ENCODE measurements at places on chromosomes 16 and 17. TPM values are rescaled to one million over a fixed set of nuclear protein-coding genes. Genes with fewer than 3 reads are reported as not detected.
A peak's percentile ranks its signal among the peaks of the same experiment; 100 is the strongest.

GRCh38 chr17:72466606-72467005 is 345.8 kb downstream of the SOX9 start:
- DNase-seq = no peak

GRCh38 chr16:50166511-50167500 is 13.7 kb downstream of the TENT4B start:
- DNase-seq = no peak

DNA sequence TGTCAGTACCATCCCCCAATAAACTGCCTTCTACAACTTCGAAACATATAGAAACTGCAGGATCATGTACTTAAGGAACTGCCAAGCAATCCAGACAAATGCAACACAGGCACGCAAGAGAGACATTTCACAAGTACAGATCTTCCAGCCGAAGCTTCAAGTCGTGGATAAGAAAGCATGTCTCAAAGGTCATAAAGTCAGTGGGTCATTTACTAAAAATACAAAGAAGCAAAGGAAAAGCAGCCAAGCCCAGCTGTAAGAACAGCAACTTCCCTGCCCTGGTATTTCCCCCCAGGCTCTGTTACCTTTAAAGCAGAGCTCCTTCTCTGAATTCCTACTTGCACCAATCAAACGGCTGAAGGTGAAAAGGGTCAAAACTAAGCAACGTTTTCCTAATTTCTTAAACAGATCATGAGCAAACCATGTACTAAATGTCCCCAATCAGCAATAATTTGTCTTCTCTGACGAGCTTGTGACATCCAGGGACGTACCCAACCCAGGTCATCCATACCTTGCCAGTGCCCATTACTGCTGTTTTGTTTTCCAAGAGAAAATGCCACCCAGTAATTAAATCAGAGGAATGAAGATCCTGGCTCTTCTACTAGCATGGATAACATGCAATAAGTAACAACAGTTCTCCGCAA is 1.7 kb downstream of the AKTIP start:
- no peak for DNase-seq

GRCh38 chr16:88308441-88309173 is 74.2 kb upstream of the ZNF469 start:
- DNase-seq = no peak

GRCh38 chr17:77618173-77618572 is 340.3 kb upstream of the TNRC6C start:
- no peak for DNase-seq

The PLA2G10 gene
- not detected for total RNA-seq

GRCh38 chr16:53053967-53054669 is 673 bp upstream of the CHD9 start:
- no peak for DNase-seq

GRCh38 chr17:39212195-39212810 is 12.2 kb downstream of the RPL19 start:
- DNase-seq = no peak

DNA sequence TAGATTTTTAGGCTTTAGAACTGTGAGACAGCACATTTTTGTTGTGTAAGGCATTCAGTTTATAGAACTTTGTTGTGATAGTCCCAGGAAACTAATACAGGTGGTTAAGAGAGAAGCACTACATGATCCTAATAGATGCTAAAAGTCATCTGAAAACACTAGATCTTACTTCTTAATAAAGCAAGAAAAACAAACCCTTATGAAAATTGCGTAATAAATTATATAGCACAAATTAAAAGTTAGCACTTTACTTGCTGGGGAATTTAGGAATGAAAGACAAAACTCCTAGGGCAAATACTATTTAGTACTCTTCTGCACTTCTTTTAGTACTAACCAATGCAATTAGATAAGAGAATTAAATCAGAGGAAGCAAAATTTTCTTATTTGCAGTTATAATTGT is 163.3 kb upstream of the SHISA6 start:
- DNase-seq = no peak

The PERCC1 gene
- total RNA-seq = not detected

DNA sequence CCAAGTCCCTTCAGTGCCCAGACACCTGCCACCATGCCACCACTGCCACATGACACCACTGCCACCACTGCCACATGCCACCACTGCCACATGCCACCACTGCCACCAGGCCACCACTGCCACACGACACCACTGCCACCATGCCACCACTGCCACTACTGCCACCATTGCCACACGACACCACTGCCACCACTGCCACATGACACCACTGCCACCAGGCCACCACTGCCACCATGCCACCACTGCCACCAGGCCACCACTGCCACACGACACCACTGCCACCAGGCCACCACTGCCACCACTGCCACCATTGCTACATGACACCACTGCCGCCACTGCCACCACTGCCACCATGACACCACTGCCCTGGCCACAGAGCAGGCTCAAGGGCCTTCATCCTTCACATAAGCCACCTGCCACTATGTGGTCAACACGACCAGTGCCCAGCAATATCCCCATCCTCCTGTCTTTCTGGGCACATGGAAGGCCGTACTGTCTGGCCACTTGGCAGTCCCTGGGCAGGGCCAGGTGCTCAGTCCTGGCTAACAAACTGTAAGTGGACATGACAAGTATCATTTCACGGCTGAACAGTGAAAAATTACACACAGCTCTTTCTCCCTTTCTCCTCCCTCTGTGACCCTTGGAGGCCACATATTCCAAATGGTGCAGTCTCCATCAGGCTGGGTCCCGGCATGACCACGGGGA is 33.1 kb downstream of the ABR start:
- no peak for DNase-seq

- peak; percentile 40 for DNase-seq
Measured at GRCh38 chr17:43906951-43907424, 348 bp downstream of the MPP2 start.

The SSTR5 gene
- not detected for total RNA-seq

DNA sequence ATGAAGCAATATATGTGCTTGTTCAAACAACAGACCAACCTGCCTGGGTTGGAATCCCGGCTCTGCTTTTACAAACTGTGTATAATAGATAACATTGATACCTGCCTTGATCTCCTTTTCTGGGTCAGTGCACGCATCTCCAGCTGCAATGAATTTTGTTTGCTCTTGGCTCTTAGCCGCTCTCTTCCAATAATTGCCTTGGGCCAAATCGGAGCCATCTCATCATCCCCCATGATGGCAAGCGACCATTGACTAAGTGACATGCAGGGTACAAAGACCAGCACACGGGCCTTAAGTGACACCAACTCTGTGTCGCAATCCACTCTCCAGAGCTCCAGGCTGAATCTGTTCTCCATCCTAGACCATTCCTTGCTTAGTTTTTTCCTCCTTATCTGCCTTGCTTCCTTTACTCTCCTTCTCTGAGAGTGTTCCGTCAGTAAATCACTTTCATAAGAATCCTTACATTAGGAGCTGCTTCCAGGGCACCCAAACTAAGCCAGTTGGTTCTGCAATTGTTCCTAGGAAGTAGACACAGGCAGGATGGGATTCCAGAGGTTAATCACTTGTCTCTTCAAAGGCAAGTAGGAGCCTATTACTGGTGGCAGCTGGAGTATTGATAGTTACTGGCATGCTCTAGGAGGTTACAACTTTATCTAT is 134.2 kb downstream of the ABCA8 start:
- DNase-seq = no peak

- DNase-seq = no peak
Measured at GRCh38 chr17:76683921-76684745, 26.6 kb downstream of the MXRA7 start.

The CACNG1 gene
- total RNA-seq = under 0.01 TPM

The SPHK1 gene
- 1.6 TPM for total RNA-seq

The CHST4 gene
- not detected for total RNA-seq

GRCh38 chr16:4691666-4692412 is 1.5 kb upstream of the NUDT16L1 start:
- no peak for DNase-seq

DNA sequence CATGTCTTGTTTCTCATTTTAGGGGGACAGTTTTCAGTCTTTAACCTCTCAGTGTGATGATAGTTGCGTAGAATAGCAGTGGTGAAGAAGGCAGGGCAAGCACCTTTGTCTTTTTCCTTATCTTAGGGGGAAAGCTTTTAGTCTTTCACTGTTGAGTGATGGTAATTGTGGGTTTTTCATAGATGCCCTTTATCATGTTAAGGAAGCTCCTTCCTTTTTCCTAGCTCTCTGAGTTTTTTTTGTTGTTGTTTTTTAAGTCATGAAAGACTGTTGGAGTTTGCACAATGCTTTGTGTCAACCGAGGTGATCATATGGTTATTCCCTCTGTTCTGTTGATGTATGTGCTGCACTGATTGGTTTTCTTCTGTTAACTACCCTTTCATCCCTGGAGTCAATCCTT is 15.7 kb downstream of the NOL11 start:
- DNase-seq = no peak

The EVPLL gene
- not detected for total RNA-seq

- DNase-seq = no peak
Measured at GRCh38 chr17:68491381-68492231, 20.6 kb upstream of the PRKAR1A start.

The METRNL gene
- total RNA-seq = 45.2 TPM

- DNase-seq = no peak
Measured at GRCh38 chr17:3957735-3958599, 6.3 kb downstream of the ATP2A3 start.

DNA sequence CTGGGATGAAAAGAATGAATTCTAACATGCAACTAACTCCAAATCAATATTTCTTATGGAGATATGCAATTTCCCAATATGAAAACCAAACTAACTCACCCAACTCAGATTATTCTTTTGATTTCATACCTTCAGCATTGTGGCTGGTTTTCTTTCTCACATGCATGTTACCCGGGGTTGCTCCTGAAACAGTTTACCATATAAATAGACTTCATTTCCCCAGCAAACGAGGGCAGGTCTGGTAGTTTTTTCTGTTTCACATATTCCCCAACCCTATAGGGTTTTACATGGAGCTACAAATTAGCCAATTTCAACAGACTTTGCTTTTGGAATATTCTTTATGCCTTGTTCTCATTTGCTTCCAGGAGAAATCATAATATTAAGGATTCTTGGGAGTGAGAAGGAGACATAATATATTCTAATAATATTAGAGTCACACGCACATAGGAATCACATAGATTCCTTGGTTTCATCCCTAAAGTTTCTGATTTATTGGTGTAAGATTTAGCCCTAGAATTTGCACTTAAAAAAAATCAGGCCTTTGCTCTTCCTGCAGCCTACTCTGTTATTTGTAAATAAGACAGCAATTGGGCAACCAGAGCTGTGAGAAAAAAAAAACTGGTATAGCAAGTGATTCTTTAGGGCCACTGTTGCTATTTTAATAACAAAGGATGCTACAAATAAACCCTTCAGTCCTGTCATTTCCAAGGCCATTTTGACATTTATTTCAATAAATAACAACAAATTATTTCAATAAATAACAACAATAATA is 60.3 kb upstream of the FAM20A start:
- DNase-seq = no peak

GRCh38 chr16:10862438-10862837 is 14.6 kb upstream of the CIITA start:
- no peak for DNase-seq

The KCNH4 gene
- 0.41 TPM for total RNA-seq

GRCh38 chr17:6901086-6901485 is 69.6 kb upstream of the TEKT1 start:
- DNase-seq = no peak

DNA sequence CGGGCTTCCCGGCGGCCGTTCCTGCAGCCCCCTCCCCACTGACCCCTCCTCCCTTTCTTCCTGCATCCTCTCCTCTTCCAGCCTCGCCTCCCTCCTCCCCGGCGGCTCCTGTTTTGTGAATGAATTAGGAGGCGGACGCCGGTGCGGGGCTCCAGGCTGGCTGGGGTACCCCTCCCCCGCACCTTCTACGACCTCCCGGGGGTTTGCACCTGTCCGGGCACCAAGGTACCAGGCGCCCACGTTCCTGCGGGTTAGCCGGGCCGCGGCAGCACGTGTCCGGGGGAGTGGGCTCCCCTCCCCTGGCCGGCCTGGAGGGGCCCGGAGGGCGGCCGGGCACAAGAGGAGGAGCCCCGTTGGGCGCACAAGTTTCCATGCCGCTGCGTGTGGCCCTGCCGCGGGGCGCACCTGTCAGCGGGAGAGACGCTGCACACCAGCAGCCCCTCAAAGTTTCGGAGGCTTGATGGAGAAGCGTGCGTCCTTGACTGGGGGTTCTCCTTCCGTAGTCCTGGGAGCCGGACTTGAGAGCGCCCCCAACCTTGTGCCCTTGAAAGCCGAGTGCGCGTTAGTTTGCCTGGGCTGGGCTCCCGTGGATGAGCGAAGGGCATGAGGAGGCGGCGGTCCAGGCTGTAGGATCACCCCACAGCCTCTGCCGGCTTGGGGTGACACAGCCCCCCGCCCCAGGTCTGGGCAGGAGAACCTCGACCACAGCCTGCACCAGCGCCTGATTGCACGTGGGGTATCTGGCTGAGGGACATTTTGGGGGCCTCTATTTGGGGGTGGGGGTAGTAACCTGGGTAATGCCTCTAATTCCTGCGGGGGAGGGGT is 1.2 kb downstream of the HAS3 start:
- DNase-seq = peak; percentile 49

The CFAP97D1 gene
- total RNA-seq = not detected

The PRSS53 gene
- 1.6 TPM for total RNA-seq

DNA sequence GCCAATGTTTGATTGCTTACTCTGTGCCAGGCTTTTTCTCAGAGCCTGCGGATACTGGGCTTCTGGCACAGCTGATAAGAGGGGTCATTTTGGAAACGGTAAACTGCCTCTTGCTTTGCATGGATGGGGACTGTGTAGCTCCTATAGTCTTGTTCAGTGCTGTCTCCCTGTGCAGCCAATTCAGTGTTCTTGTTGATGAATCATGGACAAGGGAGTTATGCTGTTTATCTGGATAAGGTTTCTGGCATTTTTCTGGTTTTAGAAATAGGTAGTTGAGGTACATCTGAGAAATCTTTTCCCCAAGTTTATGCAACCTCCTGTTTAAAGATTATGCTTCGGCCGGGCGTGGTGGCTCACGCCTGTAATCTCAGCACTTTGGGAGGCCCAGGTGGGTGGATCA is 16.7 kb upstream of the TANGO6 start:
- no peak for DNase-seq

The SLC12A3 gene
- not detected for total RNA-seq

- DNase-seq = no peak
Measured at GRCh38 chr16:54402873-54403272, 116.3 kb upstream of the IRX3 start.

- DNase-seq = no peak
Measured at GRCh38 chr17:34616148-34616547, 36.8 kb downstream of the TMEM132E start.

The HBA2 gene
- 823 TPM for total RNA-seq

- DNase-seq = no peak
Measured at GRCh38 chr17:48459070-48459844, 29.2 kb upstream of the SKAP1 start.

DNA sequence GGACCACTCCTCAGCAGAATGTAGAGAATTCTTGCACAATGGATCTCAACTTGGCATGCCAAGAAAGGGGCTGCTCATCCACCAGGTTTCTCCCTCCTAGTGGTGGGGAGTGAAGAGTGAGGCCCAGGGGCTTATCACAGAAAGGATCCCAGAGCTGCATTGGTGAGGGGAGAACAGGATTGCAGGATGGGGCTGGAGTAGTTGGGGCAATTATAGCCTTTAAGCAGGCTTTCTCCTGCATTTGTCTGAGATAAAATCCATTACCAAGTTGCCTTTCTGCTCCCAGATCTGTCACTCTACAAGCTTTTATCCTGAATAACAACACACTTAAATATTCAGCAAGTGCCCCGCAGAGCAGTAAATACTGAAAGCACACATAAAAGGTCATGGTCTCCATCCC is 130.8 kb upstream of the CES5A start:
- DNase-seq = no peak

The CCL15 gene
- total RNA-seq = not detected

- no peak for DNase-seq
Measured at GRCh38 chr16:2712063-2712441, 8.0 kb downstream of the PRSS27 start.

The CORO6 gene
- 0.82 TPM for total RNA-seq
